ENCODE measurements at places on chromosomes 2 and 18.

- no peak for DNase-seq
These were observed 174.6 kb downstream of the HAUS1 start for GRCh38 chr18:46278481-46279465.

DNA sequence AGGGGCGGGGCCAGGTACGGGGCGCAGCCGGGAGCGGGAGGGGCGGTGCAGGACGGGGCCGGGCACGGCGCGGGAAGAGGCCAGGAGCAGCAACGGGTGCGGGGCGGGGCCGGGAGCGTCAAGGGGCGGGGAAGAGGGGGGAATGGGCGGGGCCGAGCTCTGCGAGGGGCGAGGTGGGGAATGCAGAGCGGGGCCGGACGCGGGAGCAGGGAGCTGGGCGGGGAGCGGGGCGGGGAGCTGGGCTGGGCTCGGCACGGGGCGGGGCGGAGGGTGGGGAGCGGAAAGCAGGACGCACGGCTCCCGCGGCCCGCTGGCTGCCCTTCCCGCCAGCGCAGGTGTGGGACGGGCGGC is at the start of gene IMPA2:
IMPA2 (plus strand) TSS at position 316 of the 351 bp plus-strand sequence. CDS start 163 bp downstream, outside the sequence.
- no peak for DNase-seq

DNA sequence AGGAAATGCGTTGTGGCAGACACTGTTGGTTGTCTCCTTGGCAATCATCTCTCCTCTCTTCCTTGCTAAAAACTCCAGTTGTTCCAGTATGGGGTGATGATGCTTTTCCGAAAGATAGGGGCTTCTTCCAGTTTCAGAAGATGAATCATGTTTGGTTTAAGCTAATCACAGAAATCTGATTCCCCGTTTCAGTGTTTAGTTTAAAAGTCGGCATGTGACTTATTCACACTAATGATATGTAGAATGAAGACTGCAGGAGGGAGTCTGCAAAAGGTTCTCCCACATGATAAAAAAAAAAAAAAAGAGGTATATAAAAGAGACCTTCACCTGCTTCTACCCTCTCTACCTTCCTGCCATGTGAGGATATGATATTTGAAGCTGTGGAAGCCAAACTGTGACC is 239.0 kb upstream of the SIX2 start:
- DNase-seq = no peak

GRCh38 chr2:136049011-136049742 is 63.8 kb upstream of the DARS1 start:
- DNase-seq = no peak

All from T-helper 22 cell (primary cell).